M059J (cell line): ENCODE measurements at places on chromosomes 7 and 10.

DNA sequence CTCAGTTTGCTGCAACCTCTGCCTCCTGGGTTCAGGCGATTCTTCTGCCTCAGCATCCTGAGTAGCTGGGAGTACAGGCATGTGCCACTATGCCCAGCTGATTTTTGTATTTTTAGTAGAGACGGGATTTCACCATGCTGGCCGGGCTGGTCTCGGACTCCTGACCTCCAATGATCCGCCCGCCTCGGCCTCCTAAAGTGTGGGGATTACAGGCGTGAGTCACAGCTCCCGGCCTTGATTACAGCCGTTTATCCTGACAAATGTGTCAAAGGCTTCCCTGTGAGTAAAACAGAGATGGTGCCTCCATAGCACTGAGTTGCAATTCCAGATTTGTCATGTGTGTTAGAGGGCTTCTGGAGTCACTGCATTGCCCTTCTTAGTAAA lies 273.7 kb downstream of the CCDC3 start:
- no peak for DNase-seq

DNA sequence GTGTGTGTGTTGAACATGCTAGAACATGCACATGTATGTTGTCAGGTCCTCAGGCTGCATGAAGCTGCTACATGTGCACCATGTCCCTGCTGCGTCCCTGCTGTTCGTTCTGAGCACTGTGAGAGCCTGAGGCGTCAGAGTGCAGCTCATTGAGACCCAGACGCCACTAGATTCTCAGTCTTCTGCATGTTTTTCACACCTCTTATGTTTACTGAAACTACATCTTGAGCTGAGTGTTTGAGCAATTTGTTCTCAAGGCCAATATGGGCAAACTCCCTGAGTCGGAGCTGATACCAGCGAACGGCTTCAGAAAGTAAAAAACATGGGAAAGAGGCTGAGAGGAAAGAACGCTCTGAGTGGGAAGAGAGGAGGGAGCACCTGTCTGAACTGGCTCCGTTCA lies 350.4 kb downstream of the PAXIP1 start:
- no peak for DNase-seq

GRCh38 chr7:52719677-52720076 lies 315.8 kb upstream of the POM121L12 start:
- DNase-seq: no peak

- DNase-seq: no peak
Observed at GRCh38 chr10:44006771-44007170, 358.1 kb upstream of the ZNF32 start.

GRCh38 chr7:92732316-92733036 lies 103.9 kb downstream of the CDK6 start:
- DNase-seq: no peak

DNA sequence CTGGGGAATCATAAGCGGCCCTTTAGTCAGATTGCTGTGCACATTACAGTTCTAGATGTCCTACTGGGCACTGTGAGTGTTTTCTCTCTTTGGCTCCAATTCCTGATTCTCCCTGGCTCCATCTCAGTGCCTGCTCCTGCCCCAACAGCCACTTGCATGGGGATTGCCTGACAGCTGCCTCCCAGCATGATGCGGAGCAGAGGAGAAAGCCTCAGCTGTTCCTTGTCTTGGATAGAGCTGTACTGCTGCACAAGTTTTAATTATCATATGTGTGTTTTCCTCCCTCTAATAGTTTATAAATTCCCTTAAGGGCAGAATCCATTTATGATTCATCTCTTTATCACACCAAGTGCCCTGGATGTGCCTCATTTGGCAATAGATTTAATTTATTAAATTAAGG lies 285.8 kb upstream of the COBL start:
- DNase-seq: no peak

DNA sequence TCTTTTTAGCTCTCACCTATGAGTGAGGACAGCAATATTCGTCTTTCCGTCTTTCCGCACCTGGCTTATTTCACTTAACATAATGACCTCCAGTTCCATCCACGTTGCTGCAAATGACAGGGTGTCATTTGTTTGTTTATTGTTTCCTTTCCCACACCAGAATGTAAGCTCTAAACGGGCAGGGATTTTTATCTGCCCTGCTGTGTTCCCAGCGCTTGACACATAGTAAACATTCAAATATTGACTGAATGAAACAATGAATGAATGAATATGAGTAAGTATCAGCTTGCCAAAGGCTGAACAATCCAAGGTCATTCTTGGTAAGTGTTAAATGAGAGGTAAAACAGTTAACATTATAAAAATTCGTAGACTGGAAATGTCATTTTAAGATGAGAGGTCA lies 12.8 kb downstream of the SH3PXD2A start:
- DNase-seq: no peak

GRCh38 chr7:102125127-102125596 lies 161.5 kb upstream of the SH2B2 start:
- peak; percentile 92 for DNase-seq

DNA sequence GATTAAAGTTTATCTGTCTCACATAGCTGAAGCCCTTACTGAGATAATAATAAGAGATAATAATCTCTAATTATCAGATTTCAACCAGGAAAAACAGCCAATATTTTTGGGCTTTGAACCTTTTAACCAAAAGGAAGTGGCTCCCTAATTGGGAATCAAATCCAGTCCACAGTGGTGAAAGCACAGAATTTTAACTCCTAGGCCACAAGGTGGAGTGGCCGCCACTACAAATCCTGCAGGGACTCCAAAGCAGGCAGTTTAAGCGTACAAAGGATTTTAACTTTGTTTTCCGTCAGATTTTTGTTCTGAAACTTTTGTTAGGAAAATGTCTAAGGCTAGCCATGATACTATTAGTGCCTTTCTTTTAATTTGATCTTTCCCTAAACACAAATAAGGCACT lies 99.6 kb upstream of the CCNY start:
- peak; percentile 22 for DNase-seq

GRCh38 chr7:106176414-106177299 lies 64.5 kb upstream of the SYPL1 start:
- DNase-seq: peak; percentile 76

GRCh38 chr7:92569137-92569536 lies 21.1 kb downstream of the FAM133B start:
- no peak for DNase-seq

- no peak for DNase-seq
Observed at GRCh38 chr10:117551330-117552155, 9.0 kb downstream of the EMX2 start.

DNA sequence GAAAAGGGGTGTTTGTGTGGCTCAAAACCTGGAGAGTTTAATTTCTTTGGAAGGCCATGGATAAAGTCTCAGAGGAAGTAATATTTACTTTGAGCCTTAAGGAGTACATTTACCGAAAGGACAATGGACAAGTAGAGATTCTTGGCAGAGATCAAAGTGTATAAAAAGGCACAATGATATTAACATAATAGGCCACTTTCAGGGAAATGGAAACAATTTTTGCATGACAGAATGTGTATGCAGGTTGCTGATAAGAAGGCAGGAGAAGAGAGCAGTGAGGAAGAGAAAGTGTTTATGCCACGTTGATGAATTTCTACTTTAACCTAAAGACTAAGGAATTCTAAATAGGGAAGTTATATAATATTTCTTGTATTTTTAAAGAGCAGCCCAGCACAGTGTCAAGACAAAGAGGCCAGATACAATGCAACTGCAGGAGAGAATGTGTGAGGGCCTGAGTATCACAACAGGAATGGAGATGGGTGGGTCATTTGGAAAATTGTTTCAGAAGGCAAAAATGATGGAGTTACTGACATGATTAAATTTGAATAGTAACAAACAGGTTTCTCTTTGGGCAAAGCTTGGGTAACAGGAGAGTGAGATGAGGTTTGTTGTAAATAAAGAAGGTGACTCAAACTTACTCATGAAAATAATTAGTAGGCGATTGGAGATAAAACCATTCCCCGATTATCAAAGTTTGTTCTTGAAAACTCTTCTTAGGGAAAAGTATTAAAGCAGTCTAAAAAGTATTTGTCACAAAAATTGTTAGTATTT lies 84.1 kb downstream of the THSD7A start:
- peak; percentile 47 for DNase-seq

DNA sequence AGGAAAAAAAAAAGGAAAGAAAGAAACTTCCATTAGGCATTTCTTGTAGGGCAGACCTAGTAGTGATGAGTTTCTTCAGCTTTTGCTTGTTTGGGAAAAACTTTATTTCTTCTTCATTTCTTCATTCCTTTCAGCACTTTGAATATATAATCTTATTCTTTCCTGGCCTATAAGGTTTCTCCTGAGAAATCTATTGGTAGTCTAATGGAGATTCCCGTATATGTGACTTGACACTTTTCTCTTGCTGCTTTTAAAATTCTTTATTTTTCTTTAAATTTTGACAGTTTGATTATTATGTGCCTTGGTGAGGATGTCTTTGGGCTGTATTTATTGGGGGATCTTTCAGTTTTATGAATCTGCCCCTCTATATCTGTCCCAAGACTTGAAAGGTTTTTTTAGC lies 3.9 kb upstream of the BTAF1 start:
- no peak for DNase-seq

- DNase-seq: no peak
Observed at GRCh38 chr10:62081341-62082270, 180.1 kb downstream of the ARID5B start.

GRCh38 chr10:113493195-113493594 lies 59.7 kb upstream of the HABP2 start:
- DNase-seq: no peak

DNA sequence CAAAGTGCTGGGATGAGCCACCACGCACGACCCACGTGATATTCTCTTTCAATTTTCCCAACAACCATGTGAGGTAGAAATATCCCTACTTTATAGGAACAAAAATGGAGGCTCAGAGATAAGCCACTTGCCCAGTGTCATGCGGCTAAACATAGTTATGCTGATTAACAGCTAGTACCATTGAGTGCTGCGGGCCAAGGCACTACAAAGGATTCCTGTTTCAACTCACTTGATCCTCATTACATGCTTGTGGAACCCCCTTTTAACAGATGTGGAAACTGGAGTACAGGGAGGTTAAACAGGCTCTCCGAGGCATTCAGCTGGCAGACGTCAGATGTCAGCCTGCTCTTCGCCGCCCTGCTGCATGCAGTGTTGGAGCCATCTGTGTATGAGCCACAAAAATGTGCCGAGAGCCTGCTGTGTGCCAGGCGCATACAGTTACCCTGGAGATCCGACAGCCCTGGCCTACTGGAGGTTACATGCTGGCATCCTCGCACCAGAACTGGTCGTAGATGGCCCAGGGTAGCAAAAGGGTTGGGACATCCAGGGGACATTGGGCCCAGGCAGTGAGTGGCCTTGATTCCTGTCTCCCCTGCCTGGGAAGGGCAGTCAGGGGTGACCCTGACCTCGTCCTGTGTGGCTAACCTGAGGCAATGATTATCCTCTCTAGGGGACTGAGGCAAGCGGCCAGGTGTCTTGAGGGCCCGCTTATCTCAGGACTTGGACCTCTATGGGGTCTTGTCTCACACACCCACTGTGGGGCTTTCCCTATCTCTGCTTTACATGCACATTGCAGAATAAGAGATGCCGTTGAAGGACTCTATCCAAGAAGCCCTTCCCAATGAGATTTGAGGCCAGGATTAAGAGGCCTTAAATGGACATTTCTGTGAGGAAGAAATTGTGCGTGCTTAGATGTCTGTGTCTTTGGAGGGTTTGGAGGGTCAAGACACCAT lies 18.5 kb upstream of the SRGN start:
- DNase-seq: no peak

DNA sequence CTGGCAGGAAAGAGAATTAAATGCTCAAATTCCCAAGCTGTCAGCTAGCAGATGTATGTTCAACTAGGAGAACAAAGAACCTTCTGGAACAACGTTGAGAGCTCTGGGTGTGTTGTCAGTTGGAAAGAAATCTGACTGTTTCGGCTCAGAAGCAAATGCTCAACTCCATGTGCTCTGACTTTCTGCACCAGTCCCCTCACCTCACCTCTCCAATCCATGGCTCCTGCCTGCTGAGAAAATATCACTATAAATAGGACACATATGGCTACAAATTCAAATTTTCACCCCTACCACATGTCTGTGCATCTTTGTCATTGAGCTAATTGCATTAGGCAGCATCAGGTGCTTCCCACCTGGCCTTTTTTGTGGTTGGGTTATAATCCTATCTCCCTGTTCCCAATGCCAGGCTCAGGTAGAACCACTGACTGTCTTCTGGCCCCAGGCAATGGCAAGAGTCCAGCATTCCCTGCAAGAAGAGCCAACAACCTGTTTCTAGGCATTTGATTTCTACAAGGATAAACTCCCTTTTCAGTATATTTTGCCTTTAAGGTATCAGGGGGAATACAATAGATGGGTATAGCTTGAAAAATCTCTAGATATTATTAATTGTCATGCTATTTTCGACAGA lies 142.6 kb upstream of the LSM8 start:
- no peak for DNase-seq

DNA sequence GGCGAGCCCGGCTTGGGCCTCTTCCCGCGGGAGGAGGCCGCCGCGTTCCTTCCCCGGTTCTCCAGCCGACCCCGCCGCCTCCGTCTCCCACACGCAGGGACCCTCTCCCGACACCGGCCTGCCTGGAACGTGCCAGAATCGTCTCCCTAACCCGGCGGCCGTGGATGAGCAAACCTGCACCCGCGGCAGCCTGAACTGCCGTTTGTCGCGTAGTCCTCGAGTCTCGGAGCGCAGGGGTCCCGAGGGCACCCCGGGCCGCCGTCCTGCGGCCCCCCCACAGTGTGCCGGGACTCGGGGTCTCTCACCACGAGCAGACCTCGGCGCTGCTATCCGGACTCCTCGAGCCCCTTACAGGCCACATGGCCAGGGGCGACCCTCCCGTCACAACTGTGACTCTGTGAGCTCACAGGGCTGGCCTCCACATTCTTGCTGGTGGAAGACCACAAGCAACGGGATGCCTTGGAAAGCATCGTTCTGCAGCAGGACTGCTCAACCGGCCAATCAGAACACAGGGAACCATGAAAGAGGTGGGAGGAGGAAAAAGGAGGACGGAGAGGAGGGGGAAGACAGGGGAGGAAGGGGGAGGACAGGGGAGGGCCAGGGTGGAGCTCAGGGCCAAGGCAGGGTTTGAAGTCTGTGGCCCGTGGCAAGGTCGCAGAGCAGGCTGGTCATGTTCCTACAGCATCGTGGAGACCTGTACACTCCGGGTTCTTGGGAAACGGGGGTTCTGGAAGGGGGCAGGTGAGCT lies 276.9 kb downstream of the DNAJB6 start:
- DNase-seq: no peak

GRCh38 chr10:48779546-48780152 lies 95.0 kb downstream of the WDFY4 start:
- no peak for DNase-seq

- no peak for DNase-seq
Observed at GRCh38 chr7:28707291-28707690, 250.8 kb downstream of the TRIL start.

GRCh38 chr10:92847202-92847864 lies 987 bp upstream of the EXOC6 start:
- DNase-seq: peak; percentile 64

DNA sequence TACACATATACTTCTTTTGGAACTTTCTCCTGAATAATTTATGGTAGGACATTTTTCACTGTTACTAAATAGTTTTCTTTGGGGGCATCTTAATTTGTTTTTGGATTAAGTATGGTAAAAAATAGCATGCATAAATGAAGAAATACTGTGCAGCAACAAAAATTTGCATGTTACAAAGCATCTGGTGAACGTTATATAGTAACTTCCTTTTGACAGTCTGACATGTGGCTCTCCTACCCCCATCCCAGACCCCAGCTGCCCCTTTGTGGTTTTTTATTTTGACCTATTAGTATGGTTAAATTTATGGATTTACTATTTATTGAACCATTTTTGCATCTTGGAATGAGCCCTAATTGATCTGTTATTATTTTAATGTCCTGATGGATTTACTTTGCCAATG lies 9.9 kb downstream of the TASOR2 start:
- no peak for DNase-seq

GRCh38 chr10:125782054-125782453 lies 6.4 kb upstream of the MMP21 start:
- DNase-seq: no peak
